ENCODE measurements at places on chromosomes 12 and 14.

DNA sequence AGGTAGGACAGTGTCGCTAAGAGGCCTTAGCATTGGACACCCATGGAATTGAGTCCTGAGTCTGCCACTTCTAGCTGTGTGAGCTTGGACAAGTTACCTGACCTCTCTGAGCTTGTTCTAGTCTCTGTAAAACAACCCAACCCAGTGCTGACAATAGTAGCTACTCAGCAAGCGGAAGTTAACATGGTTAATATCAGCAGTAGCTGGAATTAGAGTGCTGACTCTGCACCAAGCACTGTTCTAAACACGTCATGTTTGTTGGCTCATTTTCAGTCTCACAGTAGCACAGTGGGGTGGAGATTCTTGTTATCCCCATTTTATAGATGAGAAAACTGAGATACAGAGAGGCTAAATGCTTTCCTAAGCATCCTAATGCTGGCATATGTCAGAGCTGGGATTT is 47.5 kb upstream of the RIN3 start:
- peak; percentile 75 for DNase-seq

- no peak for DNase-seq
Observed at GRCh38 chr12:99901181-99901580, 83.6 kb downstream of the ANKS1B start.

GRCh38 chr12:59372956-59373355 is 222.9 kb upstream of the SLC16A7 start:
- DNase-seq: no peak

DNA sequence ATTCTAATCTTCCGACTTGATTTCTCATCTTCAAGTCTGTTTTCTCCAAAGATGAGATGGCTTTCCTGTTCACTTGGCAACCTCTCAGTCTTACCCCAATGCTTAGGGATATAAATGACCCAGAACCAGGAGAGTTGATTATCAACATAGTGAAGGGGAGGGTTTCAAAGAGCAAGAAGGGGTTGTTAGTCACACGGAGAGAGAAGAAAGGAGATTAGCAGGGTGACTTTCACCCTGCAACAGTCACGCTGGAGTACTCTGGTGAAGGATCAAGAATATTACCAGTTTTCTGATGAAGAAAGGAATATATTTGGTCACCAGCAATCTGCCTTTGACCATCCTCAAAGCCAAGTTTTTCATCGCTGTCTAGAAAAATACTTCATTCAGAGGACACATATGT is at the start of gene TMEM52B:
Gene TMEM52B (plus strand): TSS at position 212 of the 400 bp plus-strand sequence. CDS start 543 bp downstream, outside the sequence.
- no peak for DNase-seq

GRCh38 chr12:109995361-109995685 is 845 bp downstream of the GIT2 start:
- DNase-seq: peak; percentile 60

- no peak for DNase-seq
Observed at GRCh38 chr14:87877877-87878276, 115.1 kb downstream of the GALC start.

GRCh38 chr14:59776468-59776867 is 94.1 kb downstream of the RTN1 start:
- no peak for DNase-seq

- DNase-seq: peak; percentile 49
Observed at GRCh38 chr12:119660076-119660475, 7.9 kb upstream of the PRKAB1 start.

DNA sequence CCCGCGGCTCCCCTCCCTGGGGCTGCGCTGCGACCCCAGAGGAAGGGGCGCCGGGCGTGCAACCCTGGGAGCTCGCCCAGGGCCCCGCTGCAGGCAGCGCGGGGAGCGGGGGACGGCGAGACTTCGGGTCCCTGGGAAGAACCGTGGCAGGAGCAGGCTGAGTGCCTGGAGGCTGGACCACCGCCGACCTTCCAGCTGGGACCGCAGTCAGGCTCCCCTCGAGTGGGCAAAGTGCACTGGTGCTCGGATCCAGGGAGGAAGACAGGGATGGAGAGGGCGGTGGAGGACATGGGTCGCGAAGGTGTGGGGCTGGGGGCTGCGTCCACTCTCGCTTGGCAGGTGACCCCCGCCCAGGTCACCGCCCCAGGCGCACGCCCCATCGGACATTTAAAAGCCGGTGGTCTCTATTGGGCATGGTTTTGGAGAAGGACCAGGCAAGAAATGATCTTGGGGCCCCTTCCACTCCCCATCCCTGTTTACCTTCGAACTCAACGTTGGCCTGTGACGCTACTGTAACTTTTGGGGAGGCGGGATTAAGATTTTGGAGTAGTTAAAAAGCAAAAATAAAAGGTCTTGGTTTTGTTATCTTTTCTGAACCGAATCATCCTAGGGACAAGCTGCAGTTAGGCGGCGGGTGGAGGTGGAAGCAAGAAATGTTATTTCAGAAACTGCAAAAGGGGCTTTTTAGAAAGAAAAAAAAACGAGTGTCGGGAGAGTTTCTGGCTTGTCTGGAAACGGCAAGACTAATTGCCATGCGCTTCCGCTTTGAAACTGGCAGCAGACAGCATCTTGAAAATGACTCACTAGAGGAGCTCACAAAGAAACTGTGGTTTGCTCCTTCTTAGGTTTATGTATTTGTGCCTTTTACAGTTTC is 1.0 kb downstream of the ELK3 start:
- peak; percentile 92 for DNase-seq

DNA sequence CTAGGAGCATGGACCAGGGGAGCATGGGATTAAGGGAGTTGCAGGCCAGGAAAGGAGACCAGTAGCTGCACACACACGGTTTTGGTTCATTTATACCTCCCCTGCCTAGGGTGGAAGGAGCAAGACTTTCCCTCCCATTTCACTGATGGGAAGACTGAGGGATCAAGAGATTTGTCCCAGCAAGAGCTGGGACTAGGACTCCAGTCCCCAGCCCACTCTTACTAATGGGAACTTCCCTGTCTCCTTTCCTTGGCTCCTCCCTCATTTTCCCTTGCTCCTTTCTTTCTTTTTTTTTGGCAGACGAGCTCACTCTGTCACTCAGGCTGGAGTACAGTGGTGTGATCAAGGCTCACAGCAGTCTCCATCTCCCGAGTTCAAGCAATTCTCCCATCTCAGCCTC is 13.0 kb downstream of the SCNN1A start:
- no peak for DNase-seq

DNA sequence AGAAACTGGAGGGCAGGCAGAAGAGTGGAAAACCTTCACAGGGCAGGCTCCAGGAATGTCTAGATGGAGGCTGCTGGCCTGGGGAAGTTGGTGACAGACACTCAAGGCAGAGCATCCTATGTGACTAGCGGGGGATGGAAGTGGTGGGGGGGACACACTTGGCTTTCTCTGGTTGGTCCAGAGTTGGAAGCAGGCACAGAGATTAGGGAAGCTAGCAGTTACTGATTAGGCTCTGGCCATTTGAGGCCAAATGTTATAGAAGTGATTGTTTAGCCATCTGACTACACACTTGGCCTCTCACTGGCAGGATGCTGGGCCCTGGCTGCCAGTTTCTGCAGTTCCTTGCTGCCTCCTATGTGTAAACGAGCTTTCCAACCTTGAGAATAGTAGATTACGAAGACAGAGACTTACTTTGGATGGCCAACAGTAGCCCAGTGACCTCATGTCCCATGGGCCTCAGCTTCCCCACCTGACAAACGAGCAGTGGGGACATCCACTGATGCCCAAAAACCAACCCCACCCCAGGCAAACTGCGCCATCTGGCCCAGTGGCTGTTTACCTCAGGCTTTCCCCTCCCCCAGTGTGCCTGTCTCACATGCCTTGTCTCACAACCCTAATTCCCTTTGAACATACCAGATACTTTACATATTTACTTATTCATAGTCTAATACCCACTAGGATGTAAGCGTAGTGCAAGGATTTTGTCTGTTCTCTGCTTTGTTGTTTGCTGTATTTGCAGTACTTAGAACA is 102.7 kb downstream of the PAPLN start:
- no peak for DNase-seq

DNA sequence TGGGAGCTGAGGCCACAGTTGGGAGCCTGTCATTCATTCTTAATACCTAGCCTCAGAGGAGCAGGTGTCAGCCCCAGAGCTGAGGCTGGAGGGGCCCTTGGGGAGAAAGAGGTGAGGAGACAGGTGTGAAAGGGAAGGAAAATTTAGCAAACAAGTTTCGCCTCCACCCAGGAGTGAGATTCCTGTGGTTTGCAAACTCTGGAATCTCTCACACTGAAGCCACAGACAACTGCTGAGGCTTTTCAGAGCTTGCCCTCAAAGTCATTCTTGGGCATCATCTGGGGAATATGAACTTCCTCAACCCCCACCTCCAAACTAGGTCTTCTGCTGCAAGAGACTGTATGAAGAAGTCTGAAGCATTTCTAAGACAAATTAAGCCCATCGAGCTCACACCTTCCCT is 589.5 kb upstream of the TBX3 start:
- no peak for DNase-seq

DNA sequence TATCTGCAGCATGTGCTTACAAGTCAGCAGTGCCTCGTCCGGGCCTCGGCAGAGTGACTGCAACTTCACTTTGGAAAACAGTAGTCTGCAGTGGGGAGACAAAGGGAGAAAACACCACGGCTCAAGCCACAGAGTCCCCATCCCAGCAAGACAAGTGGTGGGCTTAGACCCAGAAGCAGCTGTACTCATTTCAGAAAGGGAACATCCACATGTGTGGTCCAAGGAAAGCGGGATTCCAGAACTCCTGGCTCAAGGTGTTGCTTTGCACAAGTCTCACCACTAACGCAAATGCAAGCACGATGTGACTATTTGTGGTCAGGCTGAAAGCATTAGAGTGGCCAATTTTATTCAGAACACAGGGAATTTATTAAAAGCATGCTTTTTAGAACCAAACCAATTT is 198.3 kb downstream of the TTC7B start:
- DNase-seq: no peak

DNA sequence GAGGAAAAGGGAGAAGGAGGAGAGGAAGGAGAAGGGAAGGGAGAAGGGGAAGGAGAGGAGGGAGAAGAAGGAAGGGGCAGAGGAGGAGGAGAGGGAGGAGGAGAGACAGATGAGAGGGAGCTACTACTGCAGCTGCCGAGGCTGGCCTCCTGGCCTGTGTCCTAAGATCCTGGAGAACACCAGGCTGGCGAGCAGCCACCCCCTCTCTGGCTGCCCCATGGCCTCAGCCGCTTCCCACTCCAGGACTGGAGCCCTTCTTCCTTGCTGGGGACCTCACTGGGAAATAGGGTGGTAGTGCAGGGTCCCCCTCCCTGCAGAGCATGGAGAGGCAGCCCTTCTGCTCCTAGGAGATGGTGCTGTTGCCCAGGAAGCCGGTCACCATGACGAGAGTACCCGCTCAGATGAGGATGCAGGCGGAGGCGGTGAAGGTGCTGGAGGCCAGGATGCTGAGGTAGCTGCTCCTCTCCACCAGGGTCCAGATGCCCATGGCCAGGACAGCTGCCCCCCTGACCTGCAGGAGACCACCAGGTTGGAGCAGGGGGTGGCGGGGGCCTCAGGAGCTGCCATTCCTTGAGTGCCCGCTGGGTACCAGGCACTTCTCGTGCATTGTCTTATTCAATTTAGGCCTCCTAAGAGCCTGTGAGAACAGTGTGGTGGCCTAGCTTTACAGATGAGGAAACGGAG is 167.9 kb upstream of the PRMT8 start:
- DNase-seq: no peak

DNA sequence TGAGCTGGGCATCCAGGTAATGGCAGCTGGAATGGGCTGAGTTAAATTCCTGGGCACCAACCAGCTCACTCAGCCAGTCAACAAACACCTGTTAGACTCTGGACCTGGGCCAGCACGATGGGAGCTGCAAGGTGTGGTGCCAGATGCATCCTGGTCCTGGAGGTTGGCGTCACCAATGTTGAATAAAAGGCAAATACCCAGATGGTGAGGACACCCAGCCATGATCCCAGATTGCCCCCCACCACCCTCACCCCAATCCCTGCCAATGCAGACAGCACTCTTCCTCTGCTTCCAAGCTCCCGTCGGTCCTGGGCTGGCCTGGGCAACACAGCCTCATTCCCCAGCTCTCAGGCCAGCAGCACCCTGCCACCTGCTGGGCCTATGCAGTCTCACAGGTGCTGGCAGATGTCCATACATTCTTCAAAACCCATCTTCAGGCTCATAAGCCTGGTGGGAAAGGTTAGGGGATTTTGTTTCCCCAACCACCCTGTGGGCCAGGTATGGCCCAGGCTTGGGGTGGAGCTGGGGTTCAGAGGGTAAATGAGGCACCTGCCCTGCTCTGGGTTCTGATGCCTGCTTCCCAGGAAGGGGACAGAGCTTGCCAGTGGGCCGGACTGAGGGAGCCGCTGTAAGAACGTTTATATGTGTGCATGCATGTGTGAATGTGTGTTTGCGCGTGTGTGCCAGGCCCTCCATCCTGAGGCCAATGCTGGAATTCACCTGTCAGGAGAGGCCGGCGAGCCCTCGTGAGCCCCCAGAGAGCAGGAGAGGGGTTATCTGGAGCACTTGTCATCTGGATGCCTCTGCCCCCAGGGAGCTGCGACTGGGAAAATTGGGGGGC is 58.0 kb downstream of the LGMN start:
- no peak for DNase-seq

- no peak for DNase-seq
Observed at GRCh38 chr14:102754370-102755262, 22.6 kb upstream of the TRAF3 start.

- DNase-seq: no peak
Observed at GRCh38 chr12:6774499-6775062, 2.3 kb downstream of the LAG3 start.

- DNase-seq: no peak
Observed at GRCh38 chr12:46516933-46517578, 144.5 kb upstream of the SLC38A2 start.

- DNase-seq: peak; percentile 90
Observed at GRCh38 chr12:9636150-9636850, 28.6 kb upstream of the KLRB1 start.

DNA sequence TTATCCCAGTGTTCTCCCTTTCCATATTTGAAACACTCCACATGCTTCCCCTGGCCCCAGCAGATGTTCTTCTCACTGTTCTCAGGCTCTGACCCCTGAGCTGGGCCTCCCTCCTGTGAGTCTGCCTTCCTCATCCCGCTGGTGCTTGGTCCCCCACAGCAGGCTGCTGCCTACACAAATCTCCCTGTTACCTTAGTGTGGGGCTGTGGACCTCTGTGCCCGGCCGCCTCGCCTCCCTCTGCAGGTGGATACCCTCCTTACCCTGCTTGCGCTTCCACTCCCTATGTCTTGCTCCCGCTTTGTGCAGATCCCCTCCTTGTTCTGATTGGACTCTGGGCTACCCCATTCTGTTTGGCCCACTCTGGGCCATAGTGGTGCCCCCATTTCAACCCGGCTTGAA is 6.9 kb downstream of the DERA start:
- DNase-seq: no peak

DNA sequence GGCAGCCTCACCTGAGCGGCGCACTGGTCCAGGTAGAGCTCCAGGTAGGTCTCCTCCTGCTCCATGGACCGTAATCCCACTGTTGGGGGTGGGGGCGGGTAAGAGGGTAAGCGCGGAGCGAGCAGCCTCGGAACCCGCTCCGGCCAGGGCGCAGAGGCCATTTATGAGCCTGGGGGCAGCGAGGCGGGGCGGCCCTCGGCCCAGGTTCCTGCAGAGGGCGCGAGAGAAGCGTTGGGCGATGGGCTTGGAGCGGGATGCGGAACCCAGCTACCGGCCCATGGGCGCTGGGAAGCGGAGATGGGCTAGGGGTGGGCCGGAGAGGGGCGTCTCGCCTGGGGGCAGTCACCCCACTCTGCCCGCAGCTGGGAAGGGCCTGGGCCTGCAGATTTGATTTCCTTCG is at the start of gene TBPL2:
Gene TBPL2 (minus strand): TSS at position 232 of the 400 bp plus-strand sequence. CDS start 167 bp downstream, at position 65.
- no peak for DNase-seq

All from inflammatory macrophage treated with lipopolysaccharide for 4 hours (primary cell).